Left renal pelvis (tissue), 4 donors: ENCODE measurements at places on chromosomes 3 and 15.

- DNase-seq, result no peak
Measured at GRCh38 chr3:131349946-131350347, 31.6 kb upstream of the NUDT16 start.

DNA sequence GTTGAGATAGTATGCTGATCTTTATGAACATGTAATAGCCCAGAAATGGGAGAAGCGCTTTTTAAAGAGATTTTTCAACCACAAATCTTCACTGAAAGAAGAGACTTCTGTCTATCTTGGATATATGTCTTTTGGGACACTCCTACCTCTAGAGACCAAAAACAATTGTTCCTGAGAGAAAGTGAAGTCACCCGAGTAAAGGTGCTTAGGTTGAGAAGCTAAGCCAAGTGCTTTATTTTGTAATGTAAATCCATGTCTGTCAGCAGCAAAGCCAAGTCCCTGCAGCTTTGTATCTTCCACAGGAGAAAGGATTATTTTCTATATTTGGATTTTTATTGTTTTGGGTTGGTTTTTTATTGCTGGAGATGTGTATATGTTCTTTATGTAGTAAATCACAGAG is 32.1 kb upstream of the B3GALNT1 start:
- DNase-seq, result no peak

DNA sequence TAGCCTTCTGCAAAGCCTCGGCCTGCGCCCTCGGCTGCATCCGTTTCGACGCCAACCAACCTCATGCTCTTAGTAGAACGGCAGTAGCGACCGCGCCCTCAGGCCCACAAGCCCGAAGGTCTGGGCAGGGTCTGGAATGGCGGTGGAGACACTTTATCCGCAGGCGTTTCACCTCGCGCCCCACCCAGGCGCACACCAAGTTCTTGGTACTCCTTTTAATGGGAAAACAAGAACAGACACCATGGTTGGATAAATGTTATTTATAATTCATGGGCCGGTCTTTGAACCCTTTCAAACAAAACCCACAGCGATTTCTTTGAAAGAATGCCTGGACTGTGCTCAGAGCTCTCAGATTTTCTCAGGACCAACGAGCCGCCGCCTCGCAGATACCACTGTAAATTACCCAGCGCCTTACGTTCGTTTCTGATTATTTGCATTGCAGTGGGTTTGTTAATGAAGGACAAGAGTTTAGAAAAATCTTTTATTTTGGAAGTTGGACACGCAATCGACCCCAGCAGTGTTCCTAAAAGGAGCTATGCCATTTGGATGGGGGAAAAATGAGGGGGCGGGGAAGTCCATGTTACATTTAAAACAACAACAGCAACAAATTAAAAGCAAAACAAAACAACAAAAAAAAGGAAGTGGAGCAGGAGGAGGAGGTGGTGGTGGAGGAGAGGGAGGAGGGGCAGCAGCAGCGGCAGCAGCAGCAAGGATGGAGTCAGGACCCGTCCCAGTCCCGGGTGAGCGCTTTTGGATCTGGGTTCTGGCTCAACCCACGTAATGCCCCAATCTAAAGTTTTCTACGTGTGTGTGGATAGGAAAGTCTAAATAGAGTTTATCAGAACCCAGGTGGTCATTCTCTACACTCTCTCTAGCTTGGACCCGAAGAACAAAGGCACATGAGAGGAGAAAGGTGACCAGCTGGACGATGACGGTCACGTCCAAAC is 993 bp upstream of the ISL2 start:
- no peak for DNase-seq

DNA sequence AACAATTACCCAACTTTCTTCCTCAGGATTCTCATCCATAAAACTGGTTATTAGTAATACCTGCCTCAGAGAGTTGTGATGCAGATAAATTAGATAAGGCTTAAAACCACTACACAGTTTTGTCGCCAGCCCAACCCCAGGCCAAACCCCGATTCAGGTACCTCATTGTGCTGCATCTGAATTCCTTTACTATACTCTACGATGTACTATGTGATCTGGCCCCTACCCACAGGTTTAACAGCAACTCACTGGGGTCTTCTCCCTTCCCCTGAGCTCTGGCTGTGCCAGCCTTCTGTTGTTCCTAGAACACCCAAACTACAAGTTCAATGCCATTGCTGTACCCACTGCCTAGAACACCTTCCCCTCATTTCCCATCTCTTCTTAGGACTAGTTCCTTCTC is 64.6 kb downstream of the MYO5A start:
- DNase-seq, result no peak

- DNase-seq, result no peak
Measured at GRCh38 chr3:8954938-8955763, 8.1 kb downstream of the RAD18 start.

GRCh38 chr3:127013758-127014535 is 31.0 kb downstream of the PLXNA1 start:
- DNase-seq, result no peak

DNA sequence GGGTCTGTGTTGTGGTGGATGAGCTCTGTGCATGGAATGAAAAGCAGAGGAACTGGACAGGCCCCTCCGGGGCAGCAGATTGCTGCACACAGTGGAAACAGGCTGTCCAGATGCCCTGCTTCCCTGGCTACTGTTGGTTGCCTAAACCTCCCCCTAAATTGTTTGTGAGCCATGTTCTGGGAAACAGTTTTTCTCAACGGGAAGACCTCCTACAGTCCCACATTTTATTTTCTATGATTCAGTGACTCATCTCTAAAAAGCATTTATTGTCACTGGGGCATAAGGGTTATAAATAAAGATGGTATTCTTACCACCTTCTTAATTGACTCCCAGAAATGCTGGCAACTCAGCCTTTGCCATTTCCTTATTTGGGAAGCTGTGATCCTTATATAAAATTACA is 20.3 kb upstream of the PTPN9 start:
- no peak for DNase-seq

DNA sequence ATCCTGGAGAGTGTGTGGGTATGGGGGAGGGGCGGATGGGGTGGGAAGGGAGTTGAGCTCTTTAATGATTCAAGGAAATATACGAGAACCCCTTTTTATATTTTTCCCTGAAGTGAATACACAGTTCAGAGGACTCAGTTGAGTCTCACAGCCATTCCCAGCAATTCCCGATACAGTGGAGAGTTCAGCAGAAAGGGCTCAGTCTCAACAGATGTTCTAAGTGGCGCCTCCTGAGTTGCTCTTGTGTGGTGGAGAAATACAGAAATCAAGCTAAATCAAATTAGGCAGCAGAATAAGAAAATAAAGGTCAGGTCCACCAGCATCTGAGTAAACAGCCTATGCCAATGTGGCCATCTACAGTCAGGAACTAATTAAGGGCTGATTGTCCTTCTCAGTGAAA is 372.1 kb downstream of the NR2F2 start:
- DNase-seq, result no peak

- no peak for DNase-seq
Measured at GRCh38 chr15:67110958-67111864, 45.8 kb downstream of the SMAD3 start.

DNA sequence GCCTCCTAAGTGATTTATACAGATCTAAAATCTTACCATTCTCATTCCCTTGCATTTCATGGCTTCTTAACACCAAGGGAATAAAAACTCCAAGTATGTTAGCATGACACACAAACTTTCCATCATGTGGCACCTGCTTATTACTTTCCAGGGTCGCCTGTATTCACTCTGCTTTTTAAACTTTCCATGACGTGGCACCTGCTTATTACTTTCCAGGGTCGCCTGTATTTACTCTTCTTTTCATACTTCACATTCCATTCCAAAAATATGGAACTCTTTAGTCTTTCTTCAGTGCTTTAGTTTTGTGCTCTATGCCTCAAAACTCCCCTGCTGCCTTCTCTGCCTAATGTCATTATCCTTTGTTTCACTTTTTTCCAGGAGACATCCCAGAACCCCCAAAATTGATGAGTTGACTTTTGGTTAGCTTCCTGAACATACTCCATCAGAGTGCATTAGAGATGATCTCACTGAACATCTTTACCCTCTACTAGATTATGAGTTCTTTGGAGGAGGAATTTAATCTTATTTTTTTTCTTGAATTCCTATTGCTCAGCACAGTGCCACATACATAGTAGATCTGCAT is 47.0 kb downstream of the CALML4 start:
- no peak for DNase-seq

GRCh38 chr3:40096661-40097111 is 212.8 kb upstream of the EIF1B start:
- no peak for DNase-seq
